ENCODE measurements at places on chromosomes 2 and 18.

- DNase-seq = no peak
Observed at GRCh38 chr2:19505-19904, 26.8 kb downstream of the FAM110C start.

- no peak for DNase-seq
Observed at GRCh38 chr18:50451100-50451842, 76.4 kb downstream of the SKA1 start.

GRCh38 chr2:234620018-234620417, 123.1 kb upstream of the ARL4C start:
- DNase-seq = no peak

- DNase-seq = no peak
Observed at GRCh38 chr2:119808516-119809147, 48.9 kb downstream of the PTPN4 start.

Data from B cell (primary cell).